ENCODE measurements at places on chromosomes 3 and 15.

- no peaks in the 10 kb centered on the region for H3K36me3 ChIP-seq
- H3K4me1 ChIP-seq: no peaks in the 10 kb centered on the region
- no peaks in the 10 kb centered on the region for H3K27me3 ChIP-seq
- no peak overlapping the region for H3K4me3 ChIP-seq
- H3K27ac ChIP-seq: no peak overlapping the region
- no peak for DNase-seq
Observed at GRCh38 chr15:38899300-38899699, 334.7 kb upstream of the RASGRP1 start.

DNA sequence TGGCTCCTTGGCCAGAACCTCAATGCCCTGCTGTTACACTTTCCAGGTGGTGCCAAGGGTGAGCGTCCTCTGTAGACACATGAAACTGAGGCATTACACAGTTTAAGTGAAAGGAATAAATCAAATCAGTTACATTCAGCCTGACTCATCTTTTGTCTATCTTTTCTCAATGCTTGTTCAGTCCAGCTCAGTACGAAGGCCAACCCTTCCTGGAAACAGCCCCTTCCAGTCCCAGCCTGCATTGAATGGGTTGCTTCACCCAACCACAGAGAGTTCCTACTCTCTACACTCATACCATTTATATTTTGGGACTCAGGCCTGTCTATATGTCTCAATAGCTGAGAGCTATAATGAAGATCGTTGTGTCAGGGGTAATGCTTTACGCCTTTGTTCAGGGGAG lies 363.6 kb downstream of the RORA start:
- no peaks in the 10 kb centered on the region for H3K4me1 ChIP-seq
- H3K27me3 ChIP-seq: no peaks in the 10 kb centered on the region
- no peak for DNase-seq
- H3K4me3 ChIP-seq: no peak overlapping the region

- peaks cover 5% of the 10 kb centered on the region for H3K4me1 ChIP-seq
- no peak overlapping the region for H3K27ac ChIP-seq
- H3K4me3 ChIP-seq: no peak overlapping the region
- no peaks in the 10 kb centered on the region for H3K27me3 ChIP-seq
- no peaks in the 10 kb centered on the region for H3K36me3 ChIP-seq
Observed at GRCh38 chr3:181457756-181458155, 254.0 kb upstream of the SOX2 start.

DNA sequence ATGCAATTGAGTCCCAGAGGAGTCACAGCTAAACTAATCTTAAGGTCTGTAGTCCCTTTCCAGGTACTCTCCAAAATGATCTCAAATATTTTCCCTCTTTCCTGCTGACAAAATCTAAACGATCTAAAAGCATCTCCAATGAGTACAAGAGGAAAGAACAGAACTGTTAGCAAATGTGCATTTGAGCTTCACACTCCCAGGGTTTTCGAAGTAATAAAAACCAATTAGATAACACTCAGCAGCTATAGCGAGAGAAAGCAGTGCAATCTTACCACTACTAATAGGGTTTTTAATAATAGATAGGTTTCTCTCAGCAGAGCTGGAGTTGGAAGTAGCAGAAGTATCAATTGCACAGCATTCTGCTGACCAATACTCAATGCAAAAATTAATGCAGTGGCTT lies 995.4 kb downstream of the TUSC7 start:
- no peaks in the 10 kb centered on the region for H3K4me1 ChIP-seq
- no peak overlapping the region for H3K27ac ChIP-seq
- H3K27me3 ChIP-seq: no peaks in the 10 kb centered on the region

DNA sequence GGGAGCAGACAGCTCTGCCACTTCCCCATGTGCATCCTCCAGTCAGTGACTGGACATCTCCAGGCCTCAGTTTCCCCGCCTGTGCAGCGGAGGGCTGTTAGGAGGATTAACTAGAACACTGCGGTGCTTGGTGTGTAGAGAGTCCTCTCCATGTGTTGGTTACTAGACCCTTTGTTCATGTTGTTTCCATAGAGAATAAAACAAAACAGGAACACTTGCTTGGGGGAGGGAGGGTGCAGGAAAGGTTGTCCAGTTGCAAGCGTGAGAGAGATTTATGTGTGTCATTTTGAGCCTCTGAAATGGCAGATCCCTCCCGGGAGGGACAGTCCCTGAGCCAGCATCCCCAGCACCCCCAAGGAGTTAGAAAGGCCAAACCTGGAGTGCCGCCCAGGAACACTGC lies 184.0 kb upstream of the LYSMD4 start:
- H3K36me3 ChIP-seq: no peaks in the 10 kb centered on the region
- DNase-seq: no peak
- no peaks in the 10 kb centered on the region for H3K27me3 ChIP-seq
- H3K27ac ChIP-seq: no peak overlapping the region
- peaks cover 5% of the 10 kb centered on the region for H3K4me1 ChIP-seq

DNA sequence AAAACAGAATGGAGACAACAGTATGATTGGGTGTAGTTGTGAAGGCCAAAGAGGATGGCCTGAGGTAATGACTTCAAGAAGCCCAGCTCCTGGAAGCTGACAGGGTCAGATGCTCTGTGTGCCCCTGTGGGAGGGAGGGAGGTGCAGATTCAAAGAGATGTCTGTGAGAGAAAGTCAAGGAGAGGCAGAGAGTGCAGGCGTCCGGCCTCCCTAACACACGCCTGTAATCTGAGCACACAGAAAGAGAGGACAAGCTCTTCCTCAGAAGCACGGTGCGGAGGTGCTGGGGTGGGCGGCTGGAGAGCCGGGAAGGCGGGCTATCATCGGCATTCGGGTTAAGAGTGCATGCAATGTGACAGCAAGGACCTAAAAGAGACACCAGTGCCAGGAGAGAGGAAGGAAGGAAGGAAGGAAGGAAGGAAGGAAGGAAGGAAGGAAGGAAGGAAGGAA lies 238.2 kb upstream of the HES1 start:
- H3K4me3 ChIP-seq: no peak overlapping the region
- H3K27ac ChIP-seq: no peak overlapping the region
- H3K36me3 ChIP-seq: no peaks in the 10 kb centered on the region
- no peaks in the 10 kb centered on the region for H3K27me3 ChIP-seq
- no peak for DNase-seq

DNA sequence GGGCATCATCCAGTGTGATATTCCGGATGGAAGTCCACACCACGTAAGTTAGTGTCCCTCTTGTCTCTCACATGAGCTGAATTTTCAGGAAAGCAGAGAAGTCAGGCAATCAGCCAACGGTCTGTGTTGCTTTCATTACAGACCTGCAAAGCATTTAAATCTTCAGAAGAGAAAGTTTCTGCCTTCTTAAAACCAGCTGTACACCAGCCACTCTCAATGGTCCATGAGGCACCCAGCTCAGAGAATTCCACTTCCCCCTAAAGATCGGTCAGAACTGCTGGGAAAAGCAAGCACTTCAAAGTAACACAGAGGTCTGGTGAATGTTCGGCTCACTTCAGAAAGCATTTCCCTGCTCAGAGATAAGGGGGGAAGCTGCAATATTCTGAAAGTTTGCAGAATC lies 903.7 kb downstream of the EPHA3 start:
- H3K4me3 ChIP-seq: no peak overlapping the region
- no peak overlapping the region for H3K27ac ChIP-seq
- DNase-seq: no peak
- no peaks in the 10 kb centered on the region for H3K27me3 ChIP-seq

GRCh38 chr3:58351920-58352319 lies 19.2 kb downstream of the PXK start:
- no peak for DNase-seq
- no peak overlapping the region for H3K27ac ChIP-seq
- no peaks in the 10 kb centered on the region for H3K36me3 ChIP-seq

DNA sequence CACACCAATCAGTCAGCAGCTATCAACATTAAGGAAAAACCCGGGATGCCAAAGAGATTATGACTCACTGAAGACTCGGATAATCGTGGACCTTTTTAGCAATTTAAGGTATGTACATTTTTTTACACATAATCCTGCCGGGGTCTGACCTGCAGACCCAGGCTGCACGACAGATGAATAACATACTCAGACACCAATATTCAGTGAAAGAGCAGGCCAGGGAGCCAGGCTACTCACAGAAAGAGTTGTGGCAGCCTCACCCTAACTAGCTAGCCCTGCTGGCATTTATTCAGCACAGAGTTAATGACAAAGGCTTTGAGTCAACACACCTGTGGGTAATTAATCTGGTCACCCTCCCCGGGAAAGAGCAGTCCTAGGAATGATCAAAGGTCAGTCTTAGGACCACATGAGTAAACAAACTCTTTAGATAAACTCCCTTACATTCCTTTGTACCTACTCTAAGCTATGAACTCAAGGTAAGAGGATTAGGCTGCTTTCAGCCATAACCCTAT lies 727.5 kb downstream of the TBL1XR1 start:
- no peak for DNase-seq
- H3K36me3 ChIP-seq: no peaks in the 10 kb centered on the region
- H3K4me3 ChIP-seq: no peak overlapping the region
- no peaks in the 10 kb centered on the region for H3K4me1 ChIP-seq
- H3K27ac ChIP-seq: no peak overlapping the region
- H3K27me3 ChIP-seq: no peaks in the 10 kb centered on the region

GRCh38 chr3:181567311-181568075 lies 144.2 kb upstream of the SOX2 start:
- DNase-seq: no peak
- no peak overlapping the region for H3K4me3 ChIP-seq
- no peak overlapping the region for H3K27ac ChIP-seq
- H3K27me3 ChIP-seq: no peaks in the 10 kb centered on the region
- H3K36me3 ChIP-seq: no peaks in the 10 kb centered on the region

All from neuronal stem cell (in vitro differentiated cells).